ENCODE measurements at places on chromosomes 2 and 18. TPM values are rescaled to one million over a fixed set of nuclear protein-coding genes. Genes with fewer than 3 reads are reported as not detected.

DNA sequence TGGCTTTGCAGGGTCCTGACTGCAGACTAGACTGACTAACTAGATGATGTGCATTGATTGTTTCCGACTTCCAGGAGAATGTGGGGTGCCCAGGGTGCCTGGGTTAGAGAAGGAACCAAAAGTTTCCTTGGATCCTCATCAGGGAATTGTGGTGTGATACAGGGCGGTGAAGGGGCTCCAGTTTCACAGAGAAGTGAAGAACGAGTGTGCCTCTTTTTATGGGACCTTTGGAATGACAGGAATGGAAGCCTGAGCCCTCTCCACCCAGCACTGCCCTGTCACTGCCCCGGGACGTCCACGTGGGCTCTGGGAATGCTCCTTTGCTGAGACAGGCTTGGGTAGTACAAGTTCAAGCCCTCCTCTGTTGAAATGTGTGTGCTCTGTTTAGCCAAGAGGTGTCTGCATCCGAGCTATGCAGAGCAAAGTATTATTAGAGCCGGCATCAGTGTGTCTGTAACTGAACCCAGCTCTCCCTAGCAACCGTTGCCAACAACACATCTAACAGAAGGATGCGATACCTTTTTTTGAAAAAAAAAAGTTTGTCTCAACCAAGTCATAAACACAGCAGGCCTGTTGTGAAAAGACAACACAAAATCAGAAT, 183.6 kb downstream of the SMAD7 start:
- peak; percentile 45 for ATAC-seq

DNA sequence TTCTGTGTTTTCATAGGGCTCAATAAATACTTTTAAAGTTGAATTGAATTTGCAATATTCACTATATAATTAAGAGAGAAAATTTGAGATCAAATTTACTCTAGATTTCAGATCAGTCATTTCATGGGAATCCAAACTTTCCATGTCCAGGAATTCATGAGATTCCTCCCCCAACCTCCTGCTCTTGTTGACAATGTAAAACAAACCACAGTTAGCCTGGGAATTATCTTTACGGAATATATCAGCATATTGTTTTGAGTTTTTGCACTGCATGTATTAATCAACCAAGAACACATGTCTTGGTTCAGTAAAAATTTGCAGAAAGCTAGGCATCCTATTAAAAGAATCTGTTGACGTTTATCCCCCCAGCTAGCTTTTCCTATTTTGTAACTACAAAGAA, 42.3 kb downstream of the CYP1B1 start:
- ATAC-seq, result no peak

GRCh38 chr2:69201259-69201658, 185.8 kb downstream of the GFPT1 start:
- no peak for ATAC-seq

Gene ST8SIA3
- total RNA-seq, result 0.07 TPM

GRCh38 chr2:170221317-170222288, 43.7 kb downstream of the MYO3B start:
- ATAC-seq, result no peak

DNA sequence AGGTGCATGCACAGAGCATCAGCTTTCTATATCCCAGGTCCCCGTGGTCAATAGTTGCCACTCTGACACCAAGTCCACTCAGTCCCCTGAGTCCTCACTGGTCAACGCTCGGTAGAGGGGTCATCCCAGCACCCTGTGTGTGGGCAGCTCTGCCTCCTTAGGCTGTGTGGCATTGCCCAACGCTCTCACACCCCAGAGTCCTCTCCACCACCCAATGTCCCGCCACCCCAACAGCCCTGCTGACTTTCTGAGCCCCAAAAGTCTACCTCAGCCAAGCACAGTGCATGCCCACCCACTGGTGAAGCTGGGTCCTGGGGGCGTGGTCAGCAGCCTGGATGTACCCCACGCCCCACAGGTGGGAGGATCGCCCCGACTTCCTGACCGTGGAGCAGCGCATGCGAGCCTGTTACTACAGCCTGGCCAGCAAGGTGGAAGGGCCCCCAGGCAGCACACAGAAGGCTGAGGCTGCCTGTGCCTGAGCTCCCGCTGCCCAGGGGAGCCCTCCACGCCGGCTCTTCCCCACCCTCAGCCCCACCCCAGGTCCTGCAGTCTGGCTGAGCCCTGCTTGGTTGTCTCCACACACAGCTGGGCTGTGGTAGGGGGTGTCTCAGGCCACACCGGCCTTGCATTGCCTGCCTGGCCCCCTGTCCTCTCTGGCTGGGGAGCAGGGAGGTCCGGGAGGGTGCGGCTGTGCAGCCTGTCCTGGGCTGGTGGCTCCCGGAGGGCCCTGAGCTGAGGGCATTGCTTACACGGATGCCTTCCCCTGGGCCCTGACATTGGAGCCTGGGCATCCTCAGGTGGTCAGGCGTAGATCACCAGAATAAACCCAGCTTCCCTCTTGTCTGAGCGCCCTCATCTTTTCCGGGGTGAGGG, 25.9 kb downstream of the ZAP70 start:
- no peak for ATAC-seq

GRCh38 chr2:200592406-200593075, 6.7 kb downstream of the AOX1 start:
- ATAC-seq, result peak; percentile 24

Gene TMEM198
- total RNA-seq, result 6.0 TPM

- no peak for ATAC-seq
Measured at GRCh38 chr2:161243312-161243711, 64.9 kb upstream of the PSMD14 start.

DNA sequence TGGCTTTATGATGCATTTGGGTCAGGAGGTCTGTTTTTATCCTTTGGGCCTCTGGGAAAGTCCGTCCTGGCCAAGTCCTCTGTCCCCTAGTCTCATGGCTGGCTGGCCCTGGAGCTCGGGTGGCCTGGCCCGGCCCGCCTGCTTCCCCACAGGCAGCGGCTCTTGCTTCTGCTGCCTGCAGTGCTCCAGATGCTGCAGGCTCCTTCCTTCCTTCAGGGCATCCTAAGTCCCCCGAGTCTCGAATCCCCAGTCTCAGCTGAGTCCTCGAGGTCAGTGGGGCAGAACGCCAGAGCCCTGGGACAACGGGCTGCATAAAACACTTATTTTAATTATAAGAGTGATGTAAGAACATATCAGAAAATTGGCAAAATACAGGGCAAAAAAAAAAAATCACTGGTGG, 71.2 kb downstream of the HPCAL1 start:
- ATAC-seq, result no peak

Data from motor neuron (in vitro differentiated cells).